ENCODE measurements at places on chromosomes 3 and 15.

DNA sequence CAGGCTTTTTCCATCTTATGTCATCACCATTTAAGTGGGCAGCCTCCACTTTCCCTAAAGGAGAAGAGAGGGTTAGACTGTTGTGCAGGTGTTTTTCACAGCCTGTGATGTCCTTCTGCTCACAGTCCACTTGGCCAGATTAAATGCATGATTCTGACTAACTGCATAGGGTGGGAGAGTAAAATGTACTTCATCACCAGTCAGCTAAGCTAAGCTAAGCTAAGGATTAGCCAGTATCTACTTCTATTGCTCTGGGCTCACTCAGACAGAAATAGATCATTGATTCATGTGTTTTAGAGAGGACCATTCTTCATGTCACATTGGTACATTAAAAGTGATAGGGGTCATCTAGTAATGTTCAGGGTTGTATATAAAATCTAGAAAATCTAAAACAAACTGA is 1013.1 kb downstream of the NTRK3 start:
- no peak for DNase-seq
- H3K27me3 ChIP-seq: no peaks in the 10 kb centered on the region
- no peak overlapping the region for H3K4me3 ChIP-seq

DNA sequence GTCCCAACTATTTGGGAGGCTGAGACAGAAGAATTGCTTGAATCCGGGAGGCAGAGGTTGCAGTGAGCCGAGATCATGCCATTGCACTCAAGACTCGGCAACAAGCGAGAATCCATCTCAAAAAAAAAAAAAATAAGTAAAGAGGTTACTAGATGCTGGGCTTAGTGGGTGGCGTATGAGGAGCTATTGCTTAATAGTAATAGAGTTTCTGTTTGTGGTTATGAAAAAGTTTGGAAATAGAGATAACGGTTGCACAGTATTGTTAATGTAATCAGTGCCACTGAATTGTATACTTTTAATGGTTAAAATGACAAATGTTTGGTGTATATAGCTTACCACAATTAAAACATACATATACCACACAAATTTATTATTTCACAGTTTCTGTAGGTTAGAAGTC is 14.7 kb upstream of the HHATL start:
- H3K27me3 ChIP-seq: no peaks in the 10 kb centered on the region
- peaks cover 3% of the 10 kb centered on the region for H3K4me1 ChIP-seq
- no peaks in the 10 kb centered on the region for H3K36me3 ChIP-seq
- no peak overlapping the region for H3K27ac ChIP-seq
- no peak overlapping the region for H3K4me3 ChIP-seq

- DNase-seq: no peak
- no peaks in the 10 kb centered on the region for H3K27me3 ChIP-seq
- H3K36me3 ChIP-seq: no peaks in the 10 kb centered on the region
- H3K4me1 ChIP-seq: no peaks in the 10 kb centered on the region
- no peak overlapping the region for H3K4me3 ChIP-seq
Observed at GRCh38 chr3:21942328-21942727, 191.3 kb upstream of the ZNF385D start.

DNA sequence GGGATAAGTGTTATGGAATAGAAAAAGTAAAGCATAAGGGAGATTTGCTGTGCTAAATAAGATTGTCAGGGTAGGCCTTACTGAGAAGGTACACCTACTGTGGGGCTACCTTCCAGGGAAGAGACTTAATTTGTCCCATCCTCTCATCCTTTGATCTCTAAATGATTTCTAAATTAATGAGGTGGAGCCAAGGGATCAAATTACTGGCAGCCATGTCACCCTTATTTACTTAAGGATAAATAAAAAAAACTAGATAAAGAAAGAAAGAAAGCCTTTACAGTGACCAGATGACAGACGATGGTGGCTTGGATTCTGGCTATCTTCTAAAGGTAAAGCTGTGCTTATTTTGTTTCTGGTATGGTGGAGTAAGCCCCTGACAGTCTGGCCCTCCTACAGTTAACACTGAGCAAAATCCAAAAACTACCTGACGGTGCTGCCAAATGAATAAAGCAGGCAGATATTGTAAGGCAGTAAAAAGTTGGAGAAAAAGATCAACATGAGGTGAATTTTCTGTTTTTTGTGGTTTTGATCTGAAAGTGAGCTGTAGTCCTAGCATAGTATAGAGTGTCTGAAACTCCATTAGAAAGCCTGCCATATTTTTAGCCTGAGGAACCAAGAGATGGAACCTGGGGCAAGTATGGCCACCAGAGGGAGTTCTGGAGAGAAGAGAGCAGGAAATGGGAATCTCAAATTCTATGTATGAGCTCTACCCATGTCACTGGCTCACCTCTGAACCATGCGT is 285.1 kb upstream of the MANF start:
- H3K27me3 ChIP-seq: no peaks in the 10 kb centered on the region
- no peaks in the 10 kb centered on the region for H3K4me1 ChIP-seq
- no peak overlapping the region for H3K27ac ChIP-seq
- DNase-seq: no peak
- H3K4me3 ChIP-seq: no peak overlapping the region

GRCh38 chr15:76529911-76530310 is 193.3 kb downstream of the ISL2 start:
- no peak overlapping the region for H3K27ac ChIP-seq
- H3K36me3 ChIP-seq: no peaks in the 10 kb centered on the region
- H3K4me3 ChIP-seq: no peak overlapping the region
- no peaks in the 10 kb centered on the region for H3K4me1 ChIP-seq
- no peak for DNase-seq

DNA sequence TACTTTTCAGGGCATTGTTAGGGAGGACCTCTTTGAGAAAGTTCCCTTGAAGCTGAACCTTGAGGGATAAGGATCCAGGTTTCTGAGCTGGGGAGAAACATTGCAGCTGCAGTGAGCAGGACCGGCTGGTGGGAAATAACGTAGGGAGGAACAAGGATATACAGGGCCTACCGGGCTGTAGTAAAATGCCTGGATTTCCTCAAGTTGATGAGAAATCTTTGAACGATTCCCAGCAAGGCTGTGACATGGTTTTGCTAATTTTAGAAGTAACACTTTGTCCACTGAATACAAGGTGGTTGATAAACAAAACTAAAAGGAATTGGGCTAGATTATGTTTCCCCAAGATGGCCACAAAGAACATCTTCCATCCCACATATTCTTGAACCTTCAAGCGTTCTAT is 137.0 kb upstream of the AGBL1 start:
- H3K36me3 ChIP-seq: no peaks in the 10 kb centered on the region
- no peak for DNase-seq
- no peak overlapping the region for H3K4me3 ChIP-seq
- no peaks in the 10 kb centered on the region for H3K4me1 ChIP-seq
- H3K27me3 ChIP-seq: no peaks in the 10 kb centered on the region

All from tibial artery (tissue), 4 donors.